ENCODE measurements at places on chromosomes 3 and 15.
A peak's percentile ranks its signal among the peaks of the same experiment; 100 is the strongest.

DNA sequence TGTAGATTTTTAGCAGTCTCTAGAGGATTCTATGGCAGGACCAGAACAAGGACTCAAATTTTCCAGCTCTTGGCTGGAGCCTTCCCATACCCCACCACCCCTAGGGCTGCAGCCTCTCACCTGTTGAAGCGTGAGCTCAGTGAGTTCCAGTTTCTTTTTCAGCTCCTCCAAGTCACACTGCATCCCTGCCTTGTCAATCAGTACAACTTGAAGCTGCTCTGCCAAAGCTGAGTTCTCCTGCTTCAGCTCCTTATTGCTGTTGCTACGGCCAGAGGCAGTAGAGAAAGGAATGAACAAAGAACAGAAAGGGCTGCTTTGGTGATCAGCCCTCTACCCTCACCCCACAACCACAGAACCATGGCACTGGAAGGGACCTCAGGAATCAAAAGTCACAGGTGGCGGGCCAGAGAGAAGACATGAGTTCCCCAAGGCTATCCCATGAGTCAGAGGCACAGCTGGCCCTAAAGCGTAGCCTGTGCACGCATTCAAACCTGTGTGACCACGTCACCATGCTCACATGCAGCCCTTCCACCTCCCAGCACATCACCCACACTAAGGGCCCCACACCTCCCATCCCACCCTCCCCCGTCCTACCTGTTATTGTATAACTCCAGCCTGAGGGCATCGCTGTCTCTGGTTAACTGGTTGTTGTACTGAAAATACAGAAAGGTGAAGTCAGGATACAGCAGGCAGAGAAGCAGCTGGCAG is 83.3 kb upstream of the C2CD4B start:
- no peak for DNase-seq

GRCh38 chr15:58478035-58478434 is 46.2 kb downstream of the LIPC start:
- no peak for DNase-seq

- no peak for DNase-seq
These were observed 11.5 kb upstream of the UBE2Q2 start for GRCh38 chr15:75831806-75832102.

GRCh38 chr15:62940755-62941361 is 101.7 kb upstream of the TPM1 start:
- DNase-seq = no peak

DNA sequence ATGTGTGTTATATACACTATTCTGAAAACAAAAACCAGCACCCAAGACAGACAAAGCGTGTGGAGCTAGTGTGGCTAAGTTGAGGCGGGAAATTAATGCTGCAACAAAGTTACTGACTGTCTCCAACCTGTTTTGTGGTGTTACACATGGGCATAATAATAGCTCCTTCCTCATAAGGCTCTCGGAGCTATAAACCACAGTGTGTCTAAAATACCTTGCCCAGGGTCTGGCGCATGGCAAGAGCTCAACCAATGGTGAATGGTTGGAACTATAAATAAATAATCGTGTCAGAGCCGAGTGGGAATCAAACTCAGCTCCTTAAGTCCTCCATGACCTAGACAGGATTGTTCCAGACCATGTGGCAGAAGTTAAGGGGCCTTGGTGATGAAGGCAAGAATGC is 35.9 kb upstream of the TFRC start:
- no peak for DNase-seq

- no peak for DNase-seq
These were observed 42.3 kb downstream of the EFHB start for GRCh38 chr3:19891740-19892139.

- no peak for DNase-seq
These were observed 74.8 kb upstream of the POMGNT2 start for GRCh38 chr3:43180694-43181093.

DNA sequence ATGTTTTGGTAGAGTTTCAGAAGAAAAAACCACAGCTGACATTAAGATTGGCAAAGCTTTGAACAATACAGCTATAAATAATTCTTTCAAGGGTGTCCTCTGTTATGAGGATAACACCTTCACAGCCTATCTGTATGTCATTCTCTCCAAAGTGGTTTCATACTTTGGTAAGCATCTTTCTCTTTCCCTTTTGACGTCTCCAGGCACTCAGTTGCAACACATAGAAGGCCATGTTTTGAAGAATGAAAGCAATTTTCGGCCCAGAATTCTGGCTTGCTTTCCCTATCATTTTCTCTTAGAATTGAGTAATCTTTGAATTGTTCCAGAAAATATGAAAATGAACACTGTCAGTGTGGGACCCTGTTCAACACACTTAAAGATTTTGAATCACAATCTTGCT is 200.0 kb upstream of the CBLB start:
- DNase-seq = no peak

DNA sequence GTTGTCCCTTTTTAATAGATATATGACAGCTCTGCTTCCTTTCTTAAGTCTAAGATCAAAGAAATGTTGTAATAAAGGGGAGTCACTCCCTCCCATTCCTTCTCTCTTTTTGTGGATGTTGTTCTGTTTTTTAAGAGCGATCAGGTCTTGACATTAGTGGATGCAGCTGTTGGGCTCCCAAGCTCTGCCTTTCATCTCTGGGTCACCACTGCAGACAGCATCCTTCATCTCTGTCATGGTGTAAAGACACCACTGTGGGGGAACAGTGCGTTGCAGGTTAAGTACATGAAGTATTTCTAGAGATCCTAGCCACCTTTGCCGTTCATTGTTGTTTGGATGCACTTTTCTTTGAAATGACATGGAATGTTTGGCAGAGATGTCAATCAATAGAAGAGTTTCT is 17.7 kb downstream of the FNDC3B start:
- DNase-seq = no peak

GRCh38 chr3:79872483-79872882 is 104.7 kb upstream of the ROBO1 start:
- DNase-seq = no peak

DNA sequence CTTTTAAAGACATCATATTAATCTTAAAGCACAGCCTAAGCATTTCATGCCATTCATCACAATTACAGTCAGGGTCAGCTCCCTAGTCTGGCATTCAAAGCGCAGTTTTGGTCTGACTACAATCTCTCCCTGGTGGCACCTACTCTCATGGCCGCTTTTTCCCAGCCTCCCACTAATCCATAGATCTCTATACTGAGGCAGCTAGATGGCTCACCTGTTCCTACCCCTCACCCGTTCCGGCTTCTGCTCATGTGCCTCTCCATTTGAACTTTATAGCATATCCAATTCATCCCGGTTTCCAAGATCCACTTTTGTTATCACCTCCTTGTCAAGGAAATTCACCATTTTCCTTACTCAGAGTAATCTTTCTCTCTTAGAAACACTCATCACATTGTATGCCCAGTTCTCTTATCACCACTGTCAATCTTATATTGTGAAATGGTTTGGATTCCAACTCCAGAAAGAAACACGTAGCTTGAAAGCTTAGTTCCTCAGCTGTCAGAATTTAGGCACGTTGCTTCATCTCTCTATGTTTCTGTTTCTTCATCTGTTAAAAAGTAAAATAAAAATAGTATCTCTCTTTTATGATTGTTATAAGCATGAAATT is 220.0 kb upstream of the UBE2E2 start:
- no peak for DNase-seq

GRCh38 chr3:128318275-128318941 is 148.3 kb downstream of the DNAJB8 start:
- DNase-seq = no peak

- DNase-seq = no peak
These were observed 522.2 kb downstream of the ROBO2 start for GRCh38 chr3:77562089-77562488.

- no peak for DNase-seq
These were observed 338.4 kb upstream of the C2CD4B start for GRCh38 chr15:62503451-62503850.

- DNase-seq = no peak
These were observed 27.6 kb downstream of the LMCD1 start for GRCh38 chr3:8529181-8529637.

GRCh38 chr15:63909819-63910437 is 76.2 kb upstream of the HERC1 start:
- DNase-seq = no peak

DNA sequence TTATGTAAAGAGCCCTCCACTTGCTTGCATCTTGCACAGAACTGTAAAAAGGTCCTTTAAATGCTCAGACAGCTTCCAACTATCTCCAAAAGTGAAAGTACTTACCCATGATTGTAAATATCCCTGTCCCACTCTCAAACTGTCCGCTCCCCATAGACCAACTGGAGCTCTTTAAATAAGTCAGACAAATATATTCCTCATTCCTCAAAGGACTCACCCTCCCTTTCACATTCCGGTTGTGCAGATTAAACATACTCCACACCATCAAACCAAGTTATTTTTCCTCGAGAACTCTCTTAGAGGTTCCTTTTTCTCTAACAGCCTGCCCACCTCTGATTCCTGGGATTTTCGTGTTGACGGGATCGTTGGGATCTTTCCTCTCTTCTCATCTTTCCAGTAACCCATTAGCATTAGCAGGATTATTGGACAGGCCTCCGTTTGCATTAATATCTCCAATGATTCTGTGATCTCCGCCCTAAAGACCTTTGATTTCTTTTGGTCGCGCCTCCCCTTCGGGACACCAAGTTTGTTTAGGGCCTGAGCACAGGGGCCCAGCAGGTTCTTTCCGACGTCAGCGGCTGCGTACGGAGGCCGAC is 763 bp downstream of the GOLGB1 start:
- DNase-seq = no peak

- DNase-seq = no peak
These were observed 141.3 kb upstream of the DPPA4 start for GRCh38 chr3:109478614-109479013.

GRCh38 chr3:90062016-90062415 is 954.6 kb downstream of the EPHA3 start:
- no peak for DNase-seq

GRCh38 chr3:111613294-111613693 is 18.1 kb upstream of the ZBED2 start:
- no peak for DNase-seq

- no peak for DNase-seq
These were observed 104.6 kb upstream of the KLF13 start for GRCh38 chr15:31221936-31222515.

DNA sequence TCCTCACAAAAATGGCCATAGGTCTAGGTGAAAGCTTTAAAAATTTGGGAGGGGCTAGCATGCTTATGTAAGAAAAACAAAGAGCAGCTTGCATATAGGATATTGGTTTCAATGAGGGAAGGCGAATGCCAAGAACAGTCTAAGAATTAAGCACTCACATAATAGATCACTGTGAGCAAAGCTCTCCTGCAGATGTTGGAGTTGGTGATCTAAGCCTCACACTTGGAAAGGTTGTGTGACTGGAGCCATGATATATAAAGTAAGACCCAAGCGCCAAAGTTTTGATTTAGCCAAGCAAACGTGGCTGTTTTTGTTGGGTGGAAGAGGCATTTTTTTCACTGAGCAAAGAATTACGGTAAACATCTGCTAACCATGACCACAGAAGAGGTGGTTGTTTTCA is 237.5 kb downstream of the FOXP1 start:
- no peak for DNase-seq

GRCh38 chr15:56866803-56867202 is 51.6 kb upstream of the TCF12 start:
- no peak for DNase-seq

DNA sequence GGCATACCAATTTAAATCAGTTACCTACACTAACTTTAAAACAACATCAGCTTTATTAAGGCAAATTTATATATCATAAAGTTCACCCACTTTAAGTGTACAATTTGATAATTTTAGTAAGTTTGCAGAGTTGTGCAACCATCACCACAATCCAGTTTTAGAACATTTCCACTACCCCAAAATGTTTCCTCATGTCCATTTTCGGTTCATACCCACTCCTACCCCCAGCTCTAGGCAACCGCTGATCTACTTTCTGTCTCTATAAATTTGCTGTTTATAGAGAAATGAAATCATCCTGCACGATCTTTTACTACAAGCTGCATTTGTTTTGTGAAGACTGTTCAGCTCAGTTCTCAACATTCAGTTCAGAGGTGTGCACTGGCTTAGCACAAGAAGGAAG is 31.5 kb upstream of the FAM81A start:
- DNase-seq = no peak

DNA sequence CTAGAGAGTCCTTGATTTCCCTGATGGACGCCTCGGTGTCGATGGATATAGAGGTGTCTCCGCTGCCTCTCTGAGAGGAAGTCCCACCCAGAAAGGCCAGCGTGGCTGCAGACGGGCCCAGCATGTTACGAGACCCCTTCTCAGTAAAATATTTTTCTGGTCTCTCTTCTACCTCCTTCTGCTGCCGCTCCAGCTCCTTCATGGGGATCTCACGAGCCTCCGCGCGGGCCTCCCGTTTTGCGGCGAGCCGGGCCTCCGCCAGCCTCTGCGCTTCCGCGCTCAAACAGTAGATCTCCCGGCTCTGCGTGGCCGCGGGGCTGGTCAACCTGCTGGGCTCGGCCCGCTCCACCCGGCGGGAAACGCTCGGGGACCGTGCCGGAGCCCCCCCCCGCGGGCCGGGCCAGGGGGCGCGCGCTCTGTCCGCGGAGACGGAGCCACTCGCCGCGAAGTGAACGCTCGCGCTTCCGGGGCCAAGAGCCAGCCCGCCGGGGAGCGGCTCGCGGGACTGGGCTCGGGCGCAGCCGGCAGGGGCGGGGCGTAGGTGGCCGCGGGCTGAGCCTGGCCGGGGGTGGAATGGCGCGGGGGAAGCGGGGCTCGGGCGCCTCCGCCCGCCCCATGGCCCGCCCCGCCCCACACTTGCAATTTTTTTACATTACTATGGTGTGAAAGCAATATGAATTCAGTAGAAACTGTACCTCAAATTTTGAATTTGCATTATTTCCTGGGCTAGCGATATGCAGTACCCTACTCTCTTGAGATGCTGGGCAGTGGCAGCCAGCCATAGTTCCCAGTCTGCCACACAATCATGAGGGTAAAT is 10.2 kb upstream of the KCNMB3 start:
- no peak for DNase-seq

GRCh38 chr15:98160236-98160635 is 199.7 kb downstream of the ARRDC4 start:
- peak; percentile 93 for DNase-seq

GRCh38 chr3:184740509-184741258 is 28.8 kb upstream of the MAGEF1 start:
- no peak for DNase-seq

DNA sequence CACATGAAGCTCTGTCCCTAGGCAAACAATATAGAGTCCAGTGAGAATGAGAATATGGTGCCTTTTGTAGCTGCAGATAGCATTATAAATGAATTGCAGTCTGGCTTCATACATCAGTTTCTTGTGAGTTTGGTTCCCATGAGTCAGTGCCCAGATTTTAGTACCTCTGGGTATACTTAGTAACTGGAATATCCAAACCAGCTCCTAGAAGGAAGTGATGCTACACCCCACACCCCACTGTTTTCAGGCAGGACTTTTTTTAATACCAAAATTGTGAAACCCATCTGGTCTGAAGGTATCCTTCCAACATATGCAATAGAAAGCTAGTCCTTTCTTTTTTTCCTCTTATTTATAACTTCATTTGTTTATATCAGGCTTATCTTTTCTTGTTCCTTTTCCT is 42.1 kb upstream of the FOXP1 start:
- DNase-seq = no peak

- DNase-seq = no peak
These were observed 157.8 kb downstream of the NSMCE3 start for GRCh38 chr15:29111705-29112281.

GRCh38 chr3:190865828-190866227 is 3.3 kb upstream of the GMNC start:
- no peak for DNase-seq
